Left cardiac atrium (tissue), 4 donors: ENCODE measurements at places on chromosomes 7 and 10. TPM values are rescaled to one million over a fixed set of nuclear protein-coding genes. Genes with fewer than 3 reads are reported as not detected.

GRCh38 chr7:5827755-5828154 lies 46.3 kb upstream of the RNF216 start:
- no peak for DNase-seq

DNA sequence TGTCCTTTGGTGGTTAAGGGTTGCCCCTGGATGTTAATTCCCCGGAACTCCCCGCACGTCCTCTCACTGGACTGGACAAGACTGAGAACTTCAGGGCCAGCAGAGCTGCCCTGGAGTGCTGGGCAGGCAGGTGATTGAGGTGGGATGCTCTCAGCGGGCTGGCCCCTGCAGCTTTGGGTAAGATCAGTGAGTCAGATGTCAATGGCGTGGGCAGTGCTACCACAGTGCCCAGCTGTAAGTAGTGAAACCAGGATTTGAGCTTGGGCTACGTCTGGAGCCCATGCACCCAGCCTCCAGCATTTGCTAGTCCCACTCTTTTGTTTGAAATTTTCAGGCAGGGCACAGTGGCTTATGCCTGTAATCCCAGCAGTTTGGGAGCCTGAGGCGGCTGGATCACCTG lies 6.7 kb upstream of the SEPHS1 start:
- DNase-seq, result no peak

GRCh38 chr7:68994841-68995240 lies 603.4 kb upstream of the AUTS2 start:
- no peak for DNase-seq

DNA sequence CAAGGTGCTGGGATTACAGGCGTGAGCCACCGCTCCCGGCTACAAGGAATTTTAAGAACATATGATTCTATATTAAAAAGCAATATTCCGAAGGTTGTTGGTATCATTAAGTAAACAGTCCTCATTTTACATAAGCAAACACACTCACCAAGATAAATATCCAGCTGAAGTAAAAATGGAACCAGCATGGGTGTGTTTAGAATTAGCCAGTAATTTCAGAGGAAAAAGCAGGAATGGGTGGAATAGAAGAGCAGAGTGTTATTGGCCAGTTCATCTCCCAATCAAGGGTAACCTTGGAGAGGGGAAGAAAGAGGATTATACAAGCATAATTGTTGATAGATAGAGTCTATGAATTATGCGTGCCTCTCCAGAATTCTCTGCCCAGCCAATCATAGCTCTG lies 31.7 kb upstream of the MAT1A start:
- no peak for DNase-seq

DNA sequence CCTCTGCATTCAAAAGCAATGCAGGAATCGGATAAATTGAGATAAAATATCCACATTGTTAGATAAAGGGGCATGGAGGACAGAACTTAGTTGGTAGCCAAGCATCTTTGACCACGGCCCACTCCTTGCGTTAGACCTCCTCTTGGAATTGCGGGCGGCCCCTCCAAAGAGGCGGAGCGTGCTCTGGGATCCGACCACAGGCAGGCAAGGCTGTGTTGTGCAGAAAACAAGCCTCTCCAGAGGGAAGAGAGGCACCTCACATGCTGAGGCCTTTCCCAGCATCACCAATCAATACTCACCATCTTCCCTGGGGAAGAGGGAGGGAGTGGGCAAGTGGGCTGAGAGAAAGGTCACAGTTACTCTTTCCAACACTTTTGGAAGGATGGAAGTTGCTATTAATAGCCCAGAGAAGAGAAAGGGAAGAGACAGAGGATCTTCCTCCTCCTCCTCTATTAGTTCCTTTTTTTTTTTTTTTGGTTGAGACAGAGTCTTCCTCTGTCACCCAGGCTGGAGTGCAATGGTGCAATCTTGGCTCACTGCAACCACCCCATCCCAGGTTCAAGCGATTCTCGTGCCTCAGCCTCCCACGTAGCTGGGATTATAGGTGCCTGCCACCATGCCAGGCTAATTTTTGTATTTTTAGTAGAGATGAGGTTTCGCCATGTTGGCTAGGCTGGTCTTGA lies 49.7 kb upstream of the NRF1 start:
- DNase-seq, result no peak

- DNase-seq, result no peak
These were observed 52.8 kb downstream of the REEP3 start for GRCh38 chr10:63574011-63574410.

KIAA1217 gene
- 19.5 TPM for total RNA-seq
